Right lobe of liver (tissue), 6 donors: ENCODE measurements at places on chromosomes 5 and 9.

DNA sequence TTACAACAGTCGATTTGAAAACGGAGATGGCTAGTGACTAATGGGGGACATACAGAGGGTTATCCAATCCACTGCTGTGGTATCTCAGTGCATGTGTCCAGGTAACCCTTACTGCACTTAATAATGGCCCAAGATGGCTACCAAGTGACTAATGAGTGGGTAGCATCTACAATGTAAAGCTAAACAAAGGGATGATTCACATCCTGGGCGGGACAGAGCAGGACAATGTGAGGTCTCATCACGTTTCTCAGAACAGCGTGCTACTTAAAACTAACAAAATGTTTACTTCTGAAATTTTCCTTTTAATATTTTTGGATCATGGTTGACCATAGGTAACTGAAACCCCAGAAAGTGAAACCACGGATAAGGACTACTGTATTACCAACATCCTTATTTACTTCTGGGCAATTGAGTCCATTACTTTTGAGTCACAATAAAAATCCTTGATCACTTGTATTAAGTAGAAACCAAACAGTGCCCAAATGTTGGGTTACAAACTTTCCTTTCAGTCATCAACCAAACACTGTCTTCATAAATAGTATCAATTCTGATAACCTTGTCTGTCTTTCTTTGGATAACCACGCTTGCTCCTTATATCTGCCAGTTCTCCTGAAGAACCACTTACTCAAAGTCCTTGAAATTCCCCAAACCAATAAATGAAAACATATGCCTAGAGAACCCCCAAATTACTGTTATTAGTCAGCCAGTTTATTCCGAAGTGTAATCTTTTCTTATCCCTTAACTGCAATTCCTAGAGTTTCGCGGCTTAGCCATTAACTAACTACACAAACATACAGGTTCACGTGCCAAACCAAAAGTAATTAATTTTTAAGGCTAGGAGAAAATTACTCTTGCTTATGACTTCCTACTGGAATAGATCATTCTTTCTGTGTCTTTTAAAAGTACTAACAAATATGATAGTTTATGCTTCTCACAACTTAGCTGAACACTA lies 59.7 kb downstream of the ELL2 start:
- no peak for DNase-seq

DNA sequence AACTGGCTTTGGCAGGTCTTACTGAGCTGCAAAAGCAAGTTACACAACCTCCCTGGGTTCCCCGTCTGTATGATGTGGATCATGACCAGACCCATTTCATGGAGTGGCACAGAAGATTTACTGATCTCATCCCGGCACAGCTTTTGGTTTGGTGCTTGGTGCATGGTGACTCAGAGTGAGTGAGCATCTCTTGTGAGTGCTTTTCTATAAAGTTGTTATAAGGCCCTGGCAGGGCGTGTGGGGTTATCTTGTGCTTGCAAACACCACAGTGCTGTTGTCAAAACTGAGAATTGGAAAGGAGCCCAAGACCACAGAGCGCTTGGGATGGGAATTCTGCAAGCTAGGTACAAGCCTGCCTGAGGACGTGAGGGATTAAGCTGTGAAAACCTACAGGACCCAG lies 425.2 kb downstream of the GADD45G start:
- no peak for DNase-seq

- no peak for DNase-seq
Observed at GRCh38 chr5:60538955-60539866, 160.8 kb downstream of the DEPDC1B start.

- DNase-seq, result no peak
Observed at GRCh38 chr9:12133416-12133815, 559.8 kb upstream of the TYRP1 start.

- no peak for DNase-seq
Observed at GRCh38 chr5:122516432-122516743, 204.4 kb downstream of the SNCAIP start.

DNA sequence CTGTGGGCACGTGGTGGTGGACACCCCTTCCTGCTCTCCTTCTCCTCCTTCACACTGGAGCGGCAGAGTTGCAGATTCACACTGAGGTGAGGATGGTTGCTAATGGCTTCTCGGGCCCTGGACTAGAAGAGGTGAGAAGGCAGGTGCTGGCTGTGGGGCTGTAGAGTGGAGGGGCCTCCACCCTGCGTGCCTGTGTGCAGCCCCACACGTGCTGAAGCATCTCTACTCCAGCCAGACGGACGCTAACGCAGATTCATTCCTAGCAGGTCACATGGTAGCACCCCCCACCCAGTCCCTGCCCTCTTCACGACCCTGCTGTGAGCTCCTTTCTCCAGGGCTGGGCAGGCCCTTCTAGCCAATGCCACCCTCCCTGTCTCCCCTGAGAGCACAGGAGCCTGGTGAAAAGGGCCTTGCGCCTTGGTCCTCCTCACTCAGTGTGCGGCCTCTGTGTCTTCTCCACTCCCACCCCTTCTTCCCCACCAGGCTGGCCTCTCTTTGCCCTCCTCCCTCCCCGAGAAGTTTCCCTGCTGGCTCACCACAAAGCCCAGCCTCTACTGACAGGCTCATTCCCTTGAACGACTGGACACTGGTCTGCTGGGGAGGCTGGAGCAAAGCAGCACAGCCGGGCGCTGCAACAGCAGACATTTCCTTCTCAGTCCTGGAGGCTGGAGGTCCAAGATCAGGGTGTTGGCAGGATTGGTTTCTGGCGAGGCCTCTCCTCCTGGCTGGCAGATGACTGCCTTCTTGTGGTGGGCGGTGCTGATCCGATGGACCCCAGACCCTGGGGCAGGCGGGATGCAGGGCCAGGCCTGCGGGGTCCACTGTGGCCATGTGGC lies 14.2 kb downstream of the CACNA1B start:
- no peak for DNase-seq

DNA sequence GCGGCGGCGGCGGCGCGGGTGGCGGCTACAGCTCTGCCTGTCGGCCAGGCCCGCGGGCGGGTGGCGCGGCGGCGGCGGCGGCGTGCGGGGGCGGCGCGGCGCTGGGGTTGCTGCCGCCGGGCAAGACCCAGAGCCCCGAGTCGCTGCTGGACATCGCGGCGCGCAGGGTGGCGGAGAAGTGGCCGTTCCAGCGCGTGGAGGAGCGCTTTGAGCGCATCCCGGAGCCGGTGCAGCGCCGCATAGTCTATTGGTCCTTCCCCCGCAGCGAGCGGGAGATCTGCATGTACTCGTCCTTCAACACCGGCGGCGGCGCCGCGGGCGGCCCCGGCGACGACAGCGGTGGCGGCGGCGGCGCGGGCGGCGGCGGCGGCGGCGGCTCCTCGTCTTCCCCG lies 296 bp downstream of the ZSWIM6 start:
- peak; percentile 59 for DNase-seq

- no peak for DNase-seq
Observed at GRCh38 chr9:106450549-106450948, 412.4 kb upstream of the ZNF462 start.

DNA sequence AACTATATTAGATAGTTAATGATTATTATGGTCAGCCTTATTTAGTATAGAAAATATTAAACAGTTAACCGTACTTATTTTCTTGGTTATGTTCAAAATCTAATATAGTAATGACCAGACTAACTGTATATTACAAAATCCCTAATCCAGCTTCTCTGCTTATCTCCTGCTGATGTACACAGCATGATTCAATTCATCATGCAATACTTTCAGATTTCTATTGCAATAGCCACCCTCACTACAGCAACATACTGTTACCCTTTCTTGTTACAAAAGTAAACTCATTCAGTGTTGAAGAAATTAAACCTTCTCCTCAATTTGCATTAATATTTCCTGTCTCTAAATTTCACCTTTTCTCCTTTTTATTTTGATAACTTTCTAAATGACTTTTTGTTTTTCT lies 1375.0 kb upstream of the NUDT12 start:
- no peak for DNase-seq

GRCh38 chr5:125281667-125282066 lies 535.2 kb upstream of the ZNF608 start:
- DNase-seq, result no peak

GRCh38 chr5:168707716-168708695 lies 128.8 kb upstream of the PANK3 start:
- peak; percentile 28 for DNase-seq

GRCh38 chr9:27339661-27340284 lies 42.8 kb upstream of the EQTN start:
- DNase-seq, result no peak

GRCh38 chr9:74846766-74847165 lies 41.0 kb downstream of the TRPM6 start:
- DNase-seq, result no peak

- no peak for DNase-seq
Observed at GRCh38 chr5:22070186-22070728, 782.9 kb downstream of the CDH12 start.

- DNase-seq, result no peak
Observed at GRCh38 chr5:14475045-14475444, 106.5 kb upstream of the OTULINL start.

- DNase-seq, result no peak
Observed at GRCh38 chr9:12814877-12815237, 40.0 kb downstream of the LURAP1L start.

GRCh38 chr5:106801554-106801953 lies 869.2 kb downstream of the EFNA5 start:
- no peak for DNase-seq

GRCh38 chr5:38557308-38557710 lies 863 bp upstream of the LIFR start:
- no peak for DNase-seq

DNA sequence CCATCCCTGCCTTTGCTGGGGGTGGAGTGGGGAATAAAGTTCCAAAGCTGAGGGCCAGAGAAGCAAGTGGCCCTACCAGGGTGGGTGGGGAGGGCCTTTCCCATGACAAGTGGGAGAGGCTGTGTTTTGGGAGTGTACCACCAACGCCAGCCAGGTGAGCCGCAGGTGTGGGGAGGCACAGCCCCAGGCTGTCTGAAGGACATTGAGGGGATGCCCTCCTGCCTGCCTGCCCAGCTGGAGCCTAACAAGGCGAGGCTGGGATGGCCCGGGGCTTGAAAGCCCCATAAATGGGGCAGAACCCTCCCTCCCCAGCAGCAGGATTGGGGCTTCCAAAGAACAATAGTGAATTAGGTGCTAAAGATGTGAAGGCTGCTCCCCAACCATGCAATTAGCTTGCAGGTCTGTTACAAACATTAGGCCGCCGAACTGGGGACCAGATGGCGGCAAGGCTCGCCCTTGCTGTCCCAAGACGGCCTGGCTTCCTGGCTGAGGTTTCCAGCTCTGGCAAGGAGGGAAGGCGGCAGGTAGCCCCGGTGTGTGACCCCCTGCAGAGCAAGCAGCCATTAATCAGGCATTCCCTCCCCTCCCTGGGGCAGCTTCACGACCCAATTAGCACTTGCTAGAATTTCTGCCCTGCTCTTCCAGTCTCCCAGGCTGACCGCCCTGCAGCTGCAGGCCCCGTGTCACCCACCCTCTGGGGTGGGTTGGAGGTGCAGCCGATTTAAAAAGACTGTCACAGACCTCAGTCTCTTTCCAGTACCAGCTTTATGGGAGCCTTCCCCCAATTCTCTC lies 42.9 kb downstream of the FGF18 start:
- DNase-seq, result no peak
